Tibial nerve (tissue), 4 donors: ENCODE measurements at places on chromosomes 1 and 21. TPM values are rescaled to one million over a fixed set of nuclear protein-coding genes. Genes with fewer than 3 reads are reported as not detected.

DNA sequence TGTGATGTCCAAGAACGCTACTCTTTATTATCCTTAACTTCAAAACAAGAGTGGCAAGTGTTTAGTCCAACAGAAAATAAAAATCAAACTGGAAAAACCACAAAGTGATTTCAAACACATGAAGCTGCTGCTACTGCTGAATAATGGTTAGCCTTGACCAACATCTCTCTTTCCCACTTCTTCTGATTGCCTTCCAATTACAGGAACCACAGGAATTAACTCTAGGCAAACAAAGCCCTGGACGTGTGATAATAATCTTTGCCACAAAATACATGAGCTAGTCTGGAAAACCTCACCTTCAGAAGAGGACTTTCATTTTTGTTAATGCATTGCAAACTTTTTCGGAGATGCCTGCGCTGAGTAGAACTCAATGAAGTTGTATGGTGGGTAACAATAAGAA lies 48.6 kb upstream of the COL11A1 start:
- H3K27me3 ChIP-seq, result no peaks in the 10 kb centered on the region
- DNase-seq, result no peak
- no peak overlapping the region for H3K4me3 ChIP-seq
- H3K27ac ChIP-seq, result no peak overlapping the region
- H3K36me3 ChIP-seq, result no peaks in the 10 kb centered on the region

GRCh38 chr1:156001021-156001661 lies 19.6 kb downstream of the SSR2 start:
- H3K36me3 ChIP-seq, result no peaks in the 10 kb centered on the region
- DNase-seq, result no peak
- no peak overlapping the region for H3K4me3 ChIP-seq
- H3K27ac ChIP-seq, result peak overlapping the region; percentile 16

DNA sequence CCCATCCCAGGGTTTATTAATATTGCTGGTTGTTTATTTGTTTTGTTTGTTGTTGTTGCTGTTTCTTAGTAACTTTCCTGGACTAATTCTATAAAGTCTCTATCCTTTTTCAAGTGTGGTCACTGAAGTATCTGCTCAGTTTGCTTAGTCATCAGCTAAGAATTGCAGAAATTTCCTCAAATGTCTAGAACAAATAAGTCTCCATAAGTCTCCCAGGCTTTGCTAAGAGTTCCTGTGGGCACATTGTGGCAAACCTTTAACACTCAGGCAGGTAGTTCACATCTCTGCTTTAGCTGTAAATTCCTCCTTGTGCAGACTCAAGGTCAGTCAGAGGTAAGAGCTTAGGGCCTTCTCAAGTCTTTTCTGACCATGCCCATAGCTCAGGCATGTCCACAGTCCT lies 38.9 kb upstream of the C1orf185 start:
- no peak overlapping the region for H3K27ac ChIP-seq
- no peaks in the 10 kb centered on the region for H3K36me3 ChIP-seq
- H3K27me3 ChIP-seq, result no peaks in the 10 kb centered on the region

CCDC24 gene
- 8.4 TPM for total RNA-seq

DISP3 gene
- total RNA-seq, result not detected

- no peak overlapping the region for H3K4me3 ChIP-seq
- no peaks in the 10 kb centered on the region for H3K27me3 ChIP-seq
- DNase-seq, result no peak
- H3K27ac ChIP-seq, result no peak overlapping the region
Observed at GRCh38 chr1:183989078-183989577, 48.4 kb downstream of the COLGALT2 start.

HMGCS2 gene
- not detected for total RNA-seq

TSPEAR gene
- total RNA-seq, result not detected

GRCh38 chr1:89198081-89198480 lies 661 bp downstream of the GBP4 start:
- H3K4me1 ChIP-seq, result peaks cover 47% of the 10 kb centered on the region
- peak overlapping the region; percentile 27 for H3K4me3 ChIP-seq
- peak overlapping the region; percentile 24 for H3K27ac ChIP-seq
- no peaks in the 10 kb centered on the region for H3K27me3 ChIP-seq
- no peaks in the 10 kb centered on the region for H3K36me3 ChIP-seq

- H3K36me3 ChIP-seq, result no peaks in the 10 kb centered on the region
- peak; percentile 74 for DNase-seq
- H3K27ac ChIP-seq, result peak overlapping the region; percentile 39
- H3K27me3 ChIP-seq, result no peaks in the 10 kb centered on the region
- no peak overlapping the region for H3K4me3 ChIP-seq
- no peaks in the 10 kb centered on the region for H3K4me1 ChIP-seq
Observed at GRCh38 chr1:232767305-232768074, 37.7 kb upstream of the MAP10 start.

GRCh38 chr1:198143797-198144196 lies 13.0 kb upstream of the NEK7 start:
- H3K4me1 ChIP-seq, result no peaks in the 10 kb centered on the region
- H3K27me3 ChIP-seq, result no peaks in the 10 kb centered on the region
- no peaks in the 10 kb centered on the region for H3K36me3 ChIP-seq
- DNase-seq, result no peak
- no peak overlapping the region for H3K4me3 ChIP-seq

GRCh38 chr21:34690793-34691175 lies 22.0 kb downstream of the CLIC6 start:
- DNase-seq, result no peak
- H3K36me3 ChIP-seq, result no peaks in the 10 kb centered on the region
- no peaks in the 10 kb centered on the region for H3K4me1 ChIP-seq
- H3K27me3 ChIP-seq, result no peaks in the 10 kb centered on the region

- H3K27ac ChIP-seq, result no peak overlapping the region
- no peaks in the 10 kb centered on the region for H3K4me1 ChIP-seq
- H3K27me3 ChIP-seq, result no peaks in the 10 kb centered on the region
Observed at GRCh38 chr1:195082183-195082582, 1526.1 kb downstream of the KCNT2 start.

- H3K36me3 ChIP-seq, result no peaks in the 10 kb centered on the region
- peaks cover 5% of the 10 kb centered on the region for H3K4me1 ChIP-seq
- DNase-seq, result no peak
Observed at GRCh38 chr1:244347942-244348341, 103.8 kb downstream of the ADSS2 start.

UROD gene
- 53.1 TPM for total RNA-seq

DNA sequence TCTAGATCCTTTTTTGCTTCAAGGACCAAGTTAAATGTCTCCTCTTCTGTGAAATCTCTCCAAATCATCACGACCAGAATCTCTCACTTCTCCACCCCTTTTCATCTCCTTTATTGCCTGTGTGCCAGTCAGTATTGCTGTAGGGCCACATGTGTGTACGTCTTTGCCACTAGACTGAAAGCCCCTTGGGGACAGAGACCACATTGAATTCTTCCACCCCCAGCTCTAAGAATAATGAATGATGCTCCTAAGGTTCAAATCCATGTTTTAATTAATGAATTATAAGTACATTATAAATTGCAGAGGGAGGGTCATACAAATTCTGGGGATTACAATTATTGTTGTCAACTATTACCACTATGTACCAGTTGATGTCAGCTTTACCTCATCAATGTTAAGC lies 343.8 kb downstream of the USP25 start:
- no peak overlapping the region for H3K4me3 ChIP-seq
- peaks cover 14% of the 10 kb centered on the region for H3K4me1 ChIP-seq
- H3K36me3 ChIP-seq, result no peaks in the 10 kb centered on the region
- no peaks in the 10 kb centered on the region for H3K27me3 ChIP-seq

PIK3R3 gene
- total RNA-seq, result 13.2 TPM

DNA sequence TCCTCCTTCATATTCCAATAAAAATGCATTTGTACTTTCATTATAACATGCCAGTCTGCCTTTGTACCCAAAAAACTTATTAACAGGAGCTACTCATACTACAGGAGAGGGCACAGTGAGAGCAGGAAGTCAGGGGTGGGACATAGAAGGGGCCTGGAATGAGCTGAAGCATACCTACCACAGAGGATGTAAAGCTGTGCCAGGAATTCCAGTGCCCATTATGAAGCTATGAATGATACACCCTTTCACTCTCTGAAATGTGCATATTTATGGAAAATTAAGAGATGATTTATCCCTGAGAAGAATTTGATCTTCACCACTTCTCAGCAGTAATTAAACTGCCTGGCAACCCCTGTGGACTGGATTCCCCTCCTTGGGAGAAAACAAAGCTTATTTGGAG lies 65.8 kb downstream of the ATP5PO start:
- no peaks in the 10 kb centered on the region for H3K27me3 ChIP-seq
- peaks cover 19% of the 10 kb centered on the region for H3K4me1 ChIP-seq
- no peak overlapping the region for H3K27ac ChIP-seq
- H3K4me3 ChIP-seq, result no peak overlapping the region

DNA sequence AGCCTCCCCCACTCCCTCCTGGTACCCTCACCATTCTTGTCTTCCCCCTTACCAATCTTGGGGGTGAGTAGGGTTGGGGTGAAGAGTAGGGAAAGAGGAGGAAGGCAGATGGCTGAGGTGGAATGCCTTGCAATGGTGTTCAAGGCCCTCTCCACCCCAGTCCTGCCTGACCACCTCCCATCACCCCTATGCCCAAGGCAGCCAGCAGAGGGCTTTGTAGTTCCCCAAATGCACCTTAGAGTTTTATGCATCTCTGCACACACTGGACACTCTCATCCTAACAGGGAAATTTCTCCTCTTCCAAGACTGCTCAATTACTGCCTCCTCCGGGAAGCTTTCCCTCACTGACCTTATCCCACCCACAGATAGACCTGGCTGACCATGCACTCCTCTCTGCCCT lies 15.4 kb downstream of the KIF17 start:
- no peak overlapping the region for H3K4me3 ChIP-seq
- no peak for DNase-seq
- H3K27ac ChIP-seq, result no peak overlapping the region
- no peaks in the 10 kb centered on the region for H3K36me3 ChIP-seq

CLCA4 gene
- total RNA-seq, result not detected

IFI44 gene
- total RNA-seq, result 23.7 TPM

GRCh38 chr21:41511858-41512257 lies 3.9 kb upstream of the TMPRSS2 start:
- no peak for DNase-seq
- no peak overlapping the region for H3K4me3 ChIP-seq
- H3K27ac ChIP-seq, result no peak overlapping the region

SYPL2 gene
- total RNA-seq, result 3.5 TPM

DNA sequence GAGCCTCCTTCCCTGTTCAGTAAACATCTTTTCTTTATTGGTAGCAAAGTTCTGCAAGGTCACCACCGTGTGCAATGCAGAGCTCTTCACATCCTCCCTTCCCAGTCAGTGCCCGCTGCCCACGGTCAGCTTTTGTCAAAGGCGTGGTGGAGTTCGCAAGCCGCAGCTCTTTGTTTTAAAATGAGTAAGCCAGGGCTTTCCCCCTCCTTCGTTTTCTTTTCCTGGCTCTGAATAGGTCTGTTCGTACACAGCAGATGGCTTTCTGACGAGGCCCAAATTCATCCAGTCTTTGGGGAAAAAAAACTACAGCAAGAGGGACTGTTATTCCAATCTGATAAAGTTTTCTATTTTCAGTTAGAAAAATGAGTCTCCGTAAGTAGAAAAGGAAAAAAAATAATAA lies 153.2 kb downstream of the LRIG2 start:
- no peak for DNase-seq
- H3K36me3 ChIP-seq, result no peaks in the 10 kb centered on the region
- no peak overlapping the region for H3K4me3 ChIP-seq
- no peak overlapping the region for H3K27ac ChIP-seq

FRRS1 gene
- total RNA-seq, result 4.2 TPM

LHX8 gene
- total RNA-seq, result not detected

NFIA gene
- 71.2 TPM for total RNA-seq

- no peak overlapping the region for H3K27ac ChIP-seq
- no peak overlapping the region for H3K4me3 ChIP-seq
- no peaks in the 10 kb centered on the region for H3K27me3 ChIP-seq
- H3K4me1 ChIP-seq, result no peaks in the 10 kb centered on the region
- DNase-seq, result no peak
Observed at GRCh38 chr1:76262601-76263000, 188.1 kb downstream of the ST6GALNAC3 start.

- H3K27me3 ChIP-seq, result no peaks in the 10 kb centered on the region
- peaks cover 89% of the 10 kb centered on the region for H3K4me1 ChIP-seq
- peak overlapping the region; percentile 95 for H3K27ac ChIP-seq
- H3K4me3 ChIP-seq, result peak overlapping the region; percentile 88
Observed at GRCh38 chr1:155978973-155979429, 654 bp upstream of the ARHGEF2 start.

- H3K4me1 ChIP-seq, result no peaks in the 10 kb centered on the region
- H3K27ac ChIP-seq, result no peak overlapping the region
- DNase-seq, result no peak
- peaks cover 11% of the 10 kb centered on the region for H3K27me3 ChIP-seq
- no peaks in the 10 kb centered on the region for H3K36me3 ChIP-seq
- no peak overlapping the region for H3K4me3 ChIP-seq
Observed at GRCh38 chr1:157200451-157200850, 62.3 kb upstream of the ETV3 start.

PLCH2 gene
- total RNA-seq, result 0.59 TPM
